Stimulated activated CD8-positive, alpha-beta memory T cell treated with anti-CD3 and anti-CD28 coated beads, Interleukin-4, amount 100 ng/mL, for 1 hour (primary cell): ENCODE measurements at places on chromosomes 5 and 9.

DNA sequence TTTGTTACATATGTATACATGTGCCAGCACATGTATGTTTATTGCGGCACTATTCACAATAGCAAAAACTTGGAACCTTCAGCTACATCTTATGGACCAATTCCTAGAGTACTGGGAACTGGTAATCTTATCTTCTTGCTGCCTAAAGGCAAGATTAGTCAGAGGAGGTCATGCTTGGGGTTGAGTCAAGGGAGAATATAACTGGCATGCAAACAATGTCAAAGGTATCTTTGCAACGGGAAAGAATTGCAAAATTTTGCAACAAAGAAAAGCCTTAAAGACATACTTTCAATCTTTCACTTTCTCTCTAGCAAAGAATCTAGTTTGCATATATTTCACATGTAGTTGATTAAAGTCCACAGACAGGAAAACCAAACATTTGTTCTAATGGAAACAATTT lies 145.2 kb downstream of the EDIL3 start:
- no peak for DNase-seq

DNA sequence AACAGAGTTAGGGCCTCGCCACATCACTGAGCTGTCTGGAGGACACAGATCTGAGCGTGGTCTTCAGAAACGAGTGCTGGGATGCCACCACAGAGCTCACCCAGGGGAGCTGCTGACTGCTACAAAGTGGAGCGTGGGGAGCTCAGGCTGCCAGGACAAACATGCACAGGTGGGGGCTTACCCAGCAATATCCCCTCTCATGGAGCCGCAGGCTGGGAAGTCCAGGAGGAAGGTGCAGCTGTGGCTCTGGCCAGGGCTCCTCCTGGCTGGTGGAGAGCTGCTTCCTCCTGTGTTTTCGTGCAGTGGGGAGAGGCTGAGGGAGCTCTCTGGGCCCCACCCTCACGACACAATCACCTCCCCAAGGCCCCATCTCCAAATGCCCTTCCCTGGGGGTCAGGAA lies 368.6 kb upstream of the IRX4 start:
- no peak for DNase-seq

DNA sequence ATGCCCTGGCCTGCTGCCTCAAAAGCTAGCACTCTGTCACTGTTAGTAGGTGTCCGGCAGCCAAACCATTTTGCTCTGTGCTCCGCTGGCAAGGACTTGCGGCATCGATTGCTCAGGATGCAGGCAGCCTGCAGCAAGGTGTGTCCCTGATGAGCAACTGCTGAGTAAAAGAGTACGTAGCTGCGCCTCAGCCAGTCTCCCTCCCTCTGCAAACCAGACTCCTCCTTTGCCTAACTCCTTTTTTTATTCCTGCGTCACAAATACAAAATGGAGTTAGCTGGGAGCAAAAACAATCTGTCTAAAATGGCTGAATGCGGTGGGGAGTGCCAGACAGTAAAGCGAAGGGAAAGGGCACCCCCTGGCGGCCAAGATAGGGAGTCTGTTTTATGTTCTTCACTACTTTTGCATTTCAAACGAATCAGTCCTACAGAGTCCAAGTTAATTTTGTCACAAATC lies 61.1 kb downstream of the DIAPH1 start:
- DNase-seq: peak; percentile 38

- no peak for DNase-seq
Measured at GRCh38 chr9:136808075-136808805, 492 bp downstream of the RABL6 start.

- no peak for DNase-seq
Measured at GRCh38 chr5:61931236-61931635, 374.8 kb upstream of the KIF2A start.
